ENCODE measurements at places on chromosomes 4 and X.

DNA sequence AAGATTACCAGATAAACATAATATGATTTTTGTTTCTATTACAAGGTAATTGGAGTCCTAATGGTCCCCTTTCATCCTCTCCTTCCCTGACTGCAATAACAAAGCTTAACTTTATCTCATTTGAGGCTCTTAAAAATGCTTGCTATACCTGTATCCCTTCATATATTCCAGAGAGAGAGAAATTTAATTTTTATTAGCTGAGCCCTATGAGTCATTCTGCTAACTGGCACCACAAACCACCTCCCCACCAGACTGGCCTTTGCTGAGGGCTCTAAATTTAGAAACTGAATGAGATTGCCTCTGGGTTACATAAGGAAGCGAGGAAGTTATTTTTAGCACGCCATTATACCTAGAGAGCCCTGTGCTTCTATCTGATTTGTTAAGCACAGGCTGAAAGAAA, 27.4 kb downstream of the CBLL2 start:
- DNase-seq, result no peak

GRCh38 chr4:84237008-84237407, 262.1 kb downstream of the NKX6-1 start:
- no peak for DNase-seq

- no peak for DNase-seq
Observed at GRCh38 chr4:83810428-83810827, 274.5 kb downstream of the GPAT3 start.

DNA sequence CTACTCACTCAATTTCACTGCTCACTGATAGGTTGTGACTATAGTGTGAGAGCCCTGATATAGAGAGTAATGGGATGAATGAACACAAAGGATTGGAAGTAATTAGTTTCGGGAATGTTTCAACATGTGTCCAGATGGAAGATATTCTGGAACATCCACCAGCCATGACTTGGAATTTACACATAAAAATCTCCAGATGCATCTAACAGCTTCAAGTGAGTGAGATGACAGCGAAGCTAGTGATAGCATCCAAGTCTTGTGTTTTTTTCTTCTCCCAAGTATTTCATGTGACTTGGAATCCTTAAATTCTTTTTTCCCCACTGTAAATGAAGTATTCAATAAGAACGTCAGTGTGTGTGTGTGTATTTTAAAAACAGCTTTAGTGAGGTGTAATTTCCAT, 82.1 kb downstream of the CLDN34 start:
- no peak for DNase-seq

GRCh38 chr4:14176613-14177012, 549.1 kb upstream of the BOD1L1 start:
- DNase-seq, result no peak

- DNase-seq, result no peak
Observed at GRCh38 chr4:72076562-72076961, 44.8 kb downstream of the NPFFR2 start.

DNA sequence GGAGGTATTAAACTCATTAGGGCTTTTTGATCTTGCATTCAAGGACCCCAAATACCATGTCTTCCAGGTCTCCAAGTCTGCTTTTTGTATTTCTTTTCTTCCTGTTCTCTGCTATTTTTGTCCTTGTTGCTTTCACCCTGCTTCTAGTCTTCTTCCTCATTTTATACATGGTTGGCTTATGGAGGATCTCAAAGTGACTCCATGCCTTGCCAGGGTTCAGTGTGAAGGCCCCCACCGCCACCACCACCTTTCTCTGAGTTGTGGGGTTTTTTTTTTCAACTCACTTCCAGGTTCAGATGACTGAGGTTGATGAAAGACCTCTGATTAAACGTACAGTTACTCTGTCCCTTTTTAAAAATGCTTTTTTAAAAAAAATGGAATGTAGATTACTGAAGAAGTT, 96.3 kb downstream of the MAML3 start:
- DNase-seq, result no peak
